ENCODE measurements at places on chromosomes 1 and 21.

DNA sequence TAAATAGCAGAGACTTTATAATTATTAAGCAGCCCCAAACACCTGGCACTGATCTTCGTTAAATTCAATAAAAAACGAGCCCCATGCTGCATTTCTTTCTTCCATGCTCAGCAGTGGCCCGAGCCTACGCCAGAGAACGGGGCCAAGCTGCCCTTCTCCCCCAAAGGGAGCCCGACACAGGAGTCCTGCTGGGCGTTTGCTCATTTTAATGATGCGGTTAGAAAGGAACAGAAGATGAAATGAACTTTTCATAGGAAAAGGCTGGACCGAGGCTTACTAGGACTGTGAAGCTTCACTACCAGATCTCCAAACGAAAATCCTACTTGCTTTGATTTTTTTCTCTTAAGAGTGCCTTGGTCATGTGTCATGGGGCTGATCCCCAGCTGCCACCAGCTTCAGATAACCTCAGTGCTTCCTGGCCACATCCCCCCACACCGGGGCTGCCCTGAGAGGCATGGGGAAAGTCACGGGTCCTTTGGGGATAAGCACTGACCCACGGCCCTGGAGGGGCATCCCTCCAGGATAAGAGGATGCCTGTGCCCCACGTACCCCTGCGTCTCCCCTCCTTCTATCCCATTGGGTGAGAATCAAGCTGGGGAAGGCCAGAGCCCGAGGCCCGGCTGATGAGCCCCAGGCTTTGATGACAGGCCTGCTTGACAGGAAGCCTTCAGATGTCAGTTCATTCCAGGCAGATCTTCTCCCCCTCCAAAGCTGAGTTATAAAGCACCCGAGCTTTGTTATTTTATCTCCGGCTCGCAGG, 34.2 kb downstream of the PGBD5 start:
- no peak for DNase-seq

- no peak for DNase-seq
Observed at GRCh38 chr1:59428828-59429227, 131.9 kb downstream of the FGGY start.

GRCh38 chr1:178271471-178271870, 177.6 kb downstream of the RASAL2 start:
- DNase-seq: no peak

GRCh38 chr1:232984577-232985425, 34.4 kb downstream of the NTPCR start:
- DNase-seq: no peak

DNA sequence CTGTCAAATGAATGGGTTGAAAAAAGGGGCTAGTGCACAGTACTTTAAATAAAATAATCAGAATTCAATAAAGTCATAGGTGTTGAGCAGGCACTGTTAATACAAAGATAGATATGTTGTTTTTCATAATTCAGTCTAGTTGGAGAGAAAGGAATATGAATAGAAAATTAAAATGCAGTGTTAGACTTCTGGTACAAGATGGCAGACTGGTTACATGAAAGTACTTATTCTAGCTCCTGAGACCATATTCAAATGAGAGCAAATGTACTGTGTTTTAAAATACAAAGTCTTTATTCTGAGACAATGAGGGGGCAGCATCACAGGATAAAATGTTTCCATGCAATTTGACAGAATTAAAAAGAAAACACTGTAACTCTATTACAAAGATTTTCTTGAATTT, 542.1 kb downstream of the COL11A1 start:
- no peak for DNase-seq
